ENCODE measurements at places on chromosomes 6 and 20. TPM values are rescaled to one million over a fixed set of nuclear protein-coding genes. Genes with fewer than 3 reads are reported as not detected.

The BLOC1S5 gene
- 6.9 TPM for total RNA-seq

The RAE1 gene
- total RNA-seq: 18.5 TPM

The SLC17A4 gene
- total RNA-seq: not detected

The CST5 gene
- not detected for total RNA-seq

The CAPN11 gene
- total RNA-seq: not detected

The GTSF1L gene
- not detected for total RNA-seq

The KIAA0408 gene
- 1.4 TPM for total RNA-seq

The HUS1B gene
- not detected for total RNA-seq

The DACT2 gene
- total RNA-seq: 31.7 TPM

The CCN6 gene
- not detected for total RNA-seq

The ABCF1 gene
- 38.4 TPM for total RNA-seq

The KHDC1 gene
- 4.1 TPM for total RNA-seq

The CDKN1A gene
- 333 TPM for total RNA-seq

The CLDN20 gene
- total RNA-seq: not detected

The SMLR1 gene
- total RNA-seq: not detected

The SPAG4 gene
- 13.5 TPM for total RNA-seq

The AVP gene
- total RNA-seq: not detected

The DUSP15 gene
- 0.09 TPM for total RNA-seq

The CRISP2 gene
- total RNA-seq: not detected

The PACSIN1 gene
- total RNA-seq: 0.09 TPM

The PRL gene
- not detected for total RNA-seq

The F13A1 gene
- not detected for total RNA-seq

The CST9 gene
- not detected for total RNA-seq

The TXLNB gene
- 0.51 TPM for total RNA-seq

The TSHZ2 gene
- total RNA-seq: 16.3 TPM

The ARFGEF2 gene
- total RNA-seq: 17.6 TPM

The CFAP61 gene
- not detected for total RNA-seq

The HLA-DOB gene
- 2.2 TPM for total RNA-seq
